ENCODE measurements at places on chromosomes 16 and 17. TPM values are rescaled to one million over a fixed set of nuclear protein-coding genes. Genes with fewer than 3 reads are reported as not detected.

CD300H gene
- not detected for total RNA-seq

LRRC75A gene
- 5.7 TPM for total RNA-seq

CCNF gene
- 1.6 TPM for total RNA-seq

FNDC8 gene
- not detected for total RNA-seq

JMJD8 gene
- 107 TPM for total RNA-seq

UBN1 gene
- 47.4 TPM for total RNA-seq

ATP1B2 gene
- 1.5 TPM for total RNA-seq

TRPV2 gene
- total RNA-seq, result 19.9 TPM

TM4SF5 gene
- not detected for total RNA-seq

SPNS2 gene
- total RNA-seq, result 22.3 TPM

HOXB6 gene
- total RNA-seq, result 2.9 TPM

SP6 gene
- 1.3 TPM for total RNA-seq

ERBB2 gene
- 101 TPM for total RNA-seq

TBX21 gene
- total RNA-seq, result 2.1 TPM

BEAN1 gene
- total RNA-seq, result 1.4 TPM
